ENCODE measurements at places on chromosomes 12 and 14.
A peak's percentile ranks its signal among the peaks of the same experiment; 100 is the strongest.

DNA sequence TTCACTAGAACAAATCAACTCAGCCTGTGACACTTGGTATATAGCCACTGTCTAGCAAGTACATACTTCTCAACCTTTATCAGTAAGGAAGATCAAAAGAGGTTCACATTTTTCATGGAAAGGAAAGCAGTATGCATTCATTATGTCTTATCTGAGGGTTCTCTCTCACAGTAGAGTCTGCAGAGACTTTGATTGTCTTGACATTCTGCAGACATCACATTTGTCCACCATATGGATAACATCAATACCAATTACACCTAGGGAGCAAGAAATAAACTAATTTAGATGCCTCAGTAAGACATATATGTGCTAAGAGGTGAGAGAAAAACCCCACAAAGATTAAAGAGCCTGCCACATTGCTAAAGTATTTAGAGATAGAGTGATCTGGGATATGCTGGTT, 110.8 kb upstream of the SLC35F4 start:
- no peak for DNase-seq

GRCh38 chr12:12483438-12483837, 79.2 kb downstream of the DUSP16 start:
- DNase-seq = no peak

DNA sequence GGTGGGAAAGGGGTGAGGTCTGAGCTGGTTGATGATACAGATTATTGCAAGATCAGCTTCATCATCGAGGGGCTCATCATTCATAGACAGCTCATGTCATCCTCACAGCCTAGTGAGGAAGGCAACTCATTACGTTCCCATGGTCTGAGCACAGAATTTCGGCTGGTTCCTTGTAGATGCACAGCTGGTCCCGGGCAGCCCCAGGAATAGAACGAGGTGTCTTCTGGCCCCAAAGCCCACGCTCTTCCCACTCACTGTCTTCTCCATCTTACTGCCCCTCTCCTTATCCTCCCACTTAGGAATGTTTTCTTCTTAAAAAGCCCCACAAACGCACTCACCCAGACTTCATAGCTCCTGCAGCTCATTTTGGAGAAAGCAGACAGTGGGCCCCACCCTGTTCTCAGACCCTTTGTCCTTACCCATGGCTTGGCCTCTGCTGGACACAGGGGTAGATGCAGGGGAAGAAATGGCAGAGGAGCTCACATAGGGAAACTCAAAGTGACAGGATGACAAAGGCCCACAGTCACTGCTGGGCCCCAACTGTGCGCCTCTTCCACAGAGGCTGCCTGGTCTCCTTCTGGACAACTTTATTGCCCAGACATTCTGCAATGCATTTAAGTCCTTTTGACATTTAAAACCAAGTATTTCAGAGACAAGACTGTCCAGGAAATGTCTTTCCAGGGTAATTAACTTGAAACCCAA, 162.2 kb downstream of the ADGRD1 start:
- no peak for DNase-seq

- DNase-seq = peak; percentile 70
These were observed 6.5 kb downstream of the C12orf43 start for GRCh38 chr12:121009741-121010140.

- DNase-seq = no peak
These were observed 108.4 kb upstream of the EGLN3 start for GRCh38 chr14:34059037-34059924.

DNA sequence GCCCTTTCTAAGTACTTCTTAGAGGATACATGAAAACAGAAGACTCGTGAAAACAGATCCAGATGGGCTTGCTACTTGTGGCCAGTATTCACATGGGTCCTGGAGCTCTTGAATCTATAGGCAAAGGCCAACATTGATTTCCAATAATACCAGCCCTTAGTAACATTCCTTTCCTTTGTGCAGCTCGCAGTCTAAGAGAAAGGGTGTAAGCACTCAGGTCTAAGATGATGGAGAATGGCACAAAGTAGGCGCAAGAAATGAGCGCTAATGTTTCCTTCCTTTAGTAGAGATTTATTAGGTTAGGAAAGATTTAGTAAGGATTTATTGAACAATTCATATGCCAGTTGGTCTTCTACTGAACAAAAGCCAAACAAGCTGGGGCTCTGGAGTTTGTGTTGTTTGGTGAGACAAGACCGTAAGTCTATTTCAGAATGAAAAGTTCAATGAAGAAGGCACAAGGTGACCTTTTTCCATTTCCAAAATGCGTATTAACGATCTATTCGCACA, 525 bp downstream of the RNU6-8 start:
- peak; percentile 22 for DNase-seq

GRCh38 chr14:53360829-53361228, 207.7 kb upstream of the DDHD1 start:
- DNase-seq = no peak

GRCh38 chr14:104285508-104285840, 147.1 kb downstream of the KIF26A start:
- no peak for DNase-seq

DNA sequence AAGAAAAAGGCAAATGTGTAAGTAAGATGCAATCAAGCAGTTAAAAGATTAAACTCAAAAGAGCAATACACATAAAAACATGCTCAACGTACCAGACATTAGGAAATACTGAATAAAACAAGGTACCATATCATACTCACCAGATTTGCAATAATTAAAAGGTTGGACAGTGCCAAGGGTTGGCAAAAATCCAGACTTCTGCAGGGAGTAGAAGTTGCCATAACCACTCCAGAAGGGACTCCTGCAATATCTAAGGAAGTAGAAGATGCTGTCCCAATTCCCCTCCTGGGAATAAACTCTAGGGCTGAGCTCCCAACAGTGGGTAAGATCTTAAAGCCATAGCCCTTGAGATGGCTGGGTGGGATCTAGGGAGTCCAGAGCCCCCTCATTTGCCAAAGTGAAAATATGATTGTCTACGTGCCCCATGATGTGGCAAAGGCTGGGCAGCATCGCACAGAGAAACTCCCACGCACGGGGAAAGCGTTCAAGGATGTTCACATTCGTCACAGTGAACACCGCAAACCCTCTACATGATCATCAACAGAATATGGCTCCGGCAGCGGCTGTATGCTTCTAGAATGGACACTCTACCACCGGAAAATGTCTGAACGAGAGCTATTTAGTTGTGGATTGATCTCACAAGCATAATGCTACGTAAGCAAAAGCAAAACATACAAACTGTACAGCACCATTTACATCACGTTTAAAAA, 12.3 kb downstream of the KCTD10 start:
- no peak for DNase-seq

DNA sequence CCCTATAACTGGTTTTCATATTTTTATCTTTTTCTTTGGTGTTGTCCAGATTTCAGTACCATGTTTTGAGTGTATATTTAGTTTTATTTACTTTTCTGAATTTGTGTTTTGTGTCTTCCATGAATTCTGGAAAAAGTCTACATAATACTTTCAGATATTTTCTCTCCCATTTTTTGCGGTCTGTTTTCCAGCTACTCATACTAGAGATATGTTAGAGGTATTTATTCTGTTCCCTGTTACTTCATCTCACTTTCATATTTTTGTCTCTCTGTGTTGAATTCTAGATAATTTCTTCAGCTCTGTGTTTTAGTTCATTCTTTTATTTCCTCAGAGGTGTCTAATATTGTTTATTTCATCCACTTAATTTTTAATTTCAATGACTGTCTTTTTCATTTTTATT, 74.2 kb downstream of the IFT81 start:
- DNase-seq = no peak

DNA sequence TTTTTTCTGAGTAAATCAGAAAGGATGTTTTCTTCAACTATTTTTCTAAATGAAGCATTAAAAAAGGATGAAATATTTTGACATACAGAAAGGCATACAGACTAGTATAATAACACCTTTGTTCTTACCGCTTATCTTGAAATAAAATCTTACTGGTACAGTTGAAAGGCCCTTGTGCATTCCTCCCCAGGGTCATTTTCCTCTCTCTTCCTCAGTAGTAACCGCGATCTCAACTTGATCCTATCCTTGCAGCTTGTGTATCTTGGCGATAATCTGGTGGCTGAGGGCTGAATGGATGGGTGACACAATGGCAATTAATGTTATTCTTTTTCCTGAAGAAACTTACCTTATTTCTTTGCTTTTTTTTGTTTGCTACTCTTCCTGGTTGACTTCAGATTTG, 18.5 kb downstream of the GAS2L3 start:
- DNase-seq = no peak

- no peak for DNase-seq
These were observed 159.3 kb downstream of the SLC2A13 start for GRCh38 chr12:39946361-39947280.

DNA sequence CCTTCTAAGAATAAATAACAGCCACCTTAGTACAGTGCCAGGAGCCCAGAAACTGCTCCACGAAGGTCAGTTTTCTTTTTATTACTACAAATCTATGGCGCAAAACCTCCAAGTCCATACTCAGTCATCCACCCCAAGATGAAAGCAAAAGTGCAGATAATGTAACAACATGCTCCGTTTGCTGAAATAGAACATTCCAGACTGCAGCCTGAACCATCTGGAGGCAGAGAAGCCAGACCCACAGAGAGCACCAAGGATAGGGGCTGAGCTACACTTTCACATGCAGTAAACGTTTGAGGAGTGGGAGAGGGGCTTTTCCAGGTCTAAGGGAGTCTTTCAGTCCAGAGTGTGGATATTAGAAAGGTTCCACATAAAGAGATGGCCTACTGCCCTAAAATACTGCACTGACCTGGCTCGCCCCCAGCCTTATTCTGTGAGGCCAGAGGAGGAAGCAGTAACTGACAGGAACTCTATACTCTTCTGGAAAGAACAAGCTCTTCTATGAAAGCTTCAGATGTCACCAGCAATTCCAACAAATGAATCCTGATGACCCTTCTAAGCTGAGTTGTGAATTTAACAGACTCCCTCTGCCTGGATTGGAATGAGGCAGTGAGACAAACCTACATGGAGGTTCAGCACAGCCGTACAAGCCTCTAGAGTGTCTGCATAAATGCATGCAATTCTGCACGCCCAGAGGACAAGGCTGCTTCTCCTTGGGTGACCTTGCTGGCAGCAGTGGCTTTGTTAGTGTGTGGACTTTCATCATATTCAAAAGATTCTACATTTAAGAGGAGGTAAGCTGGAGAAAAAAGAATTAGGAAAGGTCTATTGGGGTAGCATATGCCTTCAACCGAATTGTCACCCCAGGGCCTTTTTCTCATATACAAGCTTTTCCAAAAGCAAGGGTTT, 153.9 kb upstream of the EGLN3 start:
- no peak for DNase-seq

DNA sequence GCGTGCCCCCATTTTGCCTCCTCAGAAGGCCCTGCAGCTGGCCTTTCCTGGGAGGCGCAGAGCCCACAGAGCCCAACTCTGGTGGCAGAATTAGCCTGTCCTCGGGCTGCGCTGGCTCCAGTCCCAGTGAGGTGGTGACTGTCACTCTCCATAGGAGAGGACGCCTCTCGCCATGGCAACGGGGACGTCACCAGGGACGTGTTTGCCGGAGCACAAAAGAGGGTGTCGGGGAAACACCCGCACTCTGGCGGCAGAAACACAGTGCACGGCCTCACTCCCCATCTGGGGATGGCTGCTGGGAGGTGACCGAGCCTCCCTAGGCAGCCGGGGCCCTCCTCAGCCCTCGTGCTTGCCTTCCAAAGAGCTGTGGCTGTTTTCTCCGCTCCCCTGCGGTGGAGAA, 50.2 kb upstream of the NCOR2 start:
- DNase-seq = no peak

- no peak for DNase-seq
These were observed 84.4 kb upstream of the NEDD1 start for GRCh38 chr12:96822641-96823040.

GRCh38 chr14:52443506-52443905, 108.8 kb downstream of the TXNDC16 start:
- no peak for DNase-seq

DNA sequence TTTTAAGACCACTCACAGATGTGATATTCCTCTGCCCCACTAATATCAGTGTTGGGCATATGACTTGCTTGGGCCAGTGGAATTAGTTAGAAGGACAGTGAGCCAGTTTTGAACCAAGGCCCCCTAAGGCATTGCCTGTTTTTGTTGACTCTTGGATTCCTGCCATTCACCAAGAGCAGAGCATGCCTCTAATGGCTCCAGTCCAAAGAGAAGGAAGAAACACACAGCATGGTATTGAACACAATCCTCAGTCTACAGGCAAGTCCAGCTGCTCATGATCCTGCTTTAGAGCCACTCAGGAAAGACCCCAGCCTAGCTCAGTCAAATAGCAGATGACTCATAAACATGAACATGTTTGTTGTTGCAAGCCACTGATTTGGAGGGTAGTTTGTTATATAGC, 1201.5 kb downstream of the BCL11B start:
- DNase-seq = peak; percentile 36

DNA sequence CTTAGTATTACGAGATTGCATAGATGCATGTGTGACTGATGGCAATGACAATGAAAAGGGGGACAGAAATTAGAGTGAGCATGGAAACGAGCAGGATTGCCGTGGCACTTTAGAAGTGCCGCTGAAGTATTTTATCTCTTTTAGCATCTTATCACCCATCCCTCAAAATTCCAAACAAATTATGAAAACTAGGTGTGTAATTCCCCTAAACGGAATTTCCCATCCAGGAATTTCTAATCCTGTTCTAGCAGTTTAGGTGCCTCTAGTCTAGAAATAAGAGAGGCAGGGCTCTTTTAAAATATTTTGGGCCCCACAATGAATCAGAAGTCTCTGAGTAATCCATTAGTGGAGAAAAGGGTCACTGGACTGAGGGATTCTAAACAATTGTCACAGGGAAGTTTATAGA, 947 bp downstream of the TMEM52B start:
- DNase-seq = no peak

GRCh38 chr14:83470959-83471695, 1937.5 kb upstream of the SEL1L start:
- no peak for DNase-seq

GRCh38 chr12:115918763-115919162, 358.7 kb downstream of the MED13L start:
- DNase-seq = no peak

DNA sequence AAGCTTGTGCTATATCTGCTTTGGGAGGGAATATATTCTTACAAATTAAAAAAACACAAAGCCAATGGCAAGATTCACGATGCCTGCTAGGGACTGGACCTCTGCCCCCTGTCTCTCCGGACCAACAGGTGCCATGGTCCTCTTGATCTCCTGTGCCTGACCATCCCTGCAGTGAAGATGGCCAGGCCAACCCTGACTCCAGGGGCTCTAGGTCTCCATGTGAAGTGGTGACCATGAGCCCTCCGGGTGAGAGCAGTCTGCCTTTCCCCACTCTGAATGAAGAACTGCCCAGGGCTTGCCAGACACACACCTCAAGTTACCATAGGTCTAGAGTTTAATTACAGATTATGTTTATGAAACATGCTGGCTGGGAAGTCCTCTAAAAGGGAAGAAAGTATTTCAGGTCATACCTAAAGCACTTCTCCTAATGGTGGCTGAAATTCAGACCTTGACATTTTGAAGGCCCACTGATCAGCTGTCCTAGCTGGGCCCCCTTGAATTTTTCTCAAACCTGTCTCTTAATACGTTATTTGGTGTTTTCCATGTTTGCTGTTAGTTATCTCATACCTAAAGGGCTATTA, 1.4 kb downstream of the ARHGDIB start:
- DNase-seq = no peak

All from ELF-1 (cell line).